ENCODE measurements at places on chromosomes 6 and 20.
A peak's percentile ranks its signal among the peaks of the same experiment; 100 is the strongest.

DNA sequence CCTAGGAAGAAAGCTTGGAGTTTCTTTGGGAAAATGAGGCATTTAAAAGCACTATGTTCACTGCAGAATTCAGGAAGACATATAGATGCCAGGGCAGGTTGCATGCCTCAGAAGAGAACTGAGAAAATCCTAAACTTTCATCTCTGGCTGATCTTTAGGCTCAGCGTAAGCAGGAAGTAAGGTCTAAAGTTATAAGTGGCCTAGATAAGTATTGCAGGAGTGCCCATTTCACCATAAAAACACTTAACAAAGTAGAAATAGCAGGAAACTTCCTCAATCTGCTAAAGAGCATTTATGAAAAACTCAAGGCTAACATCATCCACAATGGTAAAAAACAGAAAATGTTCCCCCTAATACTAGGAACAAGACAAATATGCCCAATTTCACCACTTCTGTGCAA, 320.3 kb downstream of the BMP2 start:
- no peak for DNase-seq

GRCh38 chr20:62266340-62266739, 28.0 kb downstream of the OSBPL2 start:
- DNase-seq: no peak

DNA sequence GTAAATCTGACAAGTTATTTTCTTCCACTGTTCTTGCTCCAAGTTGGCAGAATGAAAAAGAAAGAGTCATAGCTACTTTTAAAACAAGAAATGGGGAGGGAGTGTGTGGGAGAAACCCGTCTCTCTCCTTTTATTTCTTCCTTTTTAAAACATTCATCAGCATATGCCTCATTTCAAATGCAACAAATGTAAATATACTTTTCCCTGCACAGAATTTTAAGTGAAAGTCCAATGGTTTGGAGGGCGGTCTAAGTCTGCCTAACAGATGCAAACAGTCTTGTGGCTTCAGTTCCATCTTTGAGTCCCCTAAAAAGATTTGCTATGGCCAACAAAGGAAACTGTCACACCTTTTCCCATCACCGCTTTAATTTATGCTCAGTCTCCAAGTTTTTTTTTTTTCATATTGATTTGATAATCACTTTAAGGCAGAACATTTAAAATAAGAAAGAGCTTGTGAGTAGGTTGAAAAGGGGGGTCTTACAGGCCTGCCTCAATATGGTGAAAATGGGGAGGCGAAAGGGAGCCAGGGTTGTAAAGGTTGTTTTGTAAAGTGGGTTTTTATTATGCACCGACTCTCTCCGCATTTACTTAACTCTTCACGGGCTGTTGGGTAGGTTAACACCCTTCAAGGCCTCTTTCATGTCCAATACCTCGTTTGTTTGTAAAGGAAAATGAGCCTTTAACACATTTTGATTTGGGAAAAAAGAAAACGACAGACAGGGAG, 4.6 kb downstream of the TFAP2D start:
- DNase-seq: no peak

- no peak for DNase-seq
Measured at GRCh38 chr6:35327349-35328027, 14.9 kb upstream of the PPARD start.

GRCh38 chr20:31930779-31931178, 21.1 kb downstream of the PDRG1 start:
- DNase-seq: no peak

- DNase-seq: no peak
Measured at GRCh38 chr20:23200413-23200812, 114.3 kb upstream of the CD93 start.

DNA sequence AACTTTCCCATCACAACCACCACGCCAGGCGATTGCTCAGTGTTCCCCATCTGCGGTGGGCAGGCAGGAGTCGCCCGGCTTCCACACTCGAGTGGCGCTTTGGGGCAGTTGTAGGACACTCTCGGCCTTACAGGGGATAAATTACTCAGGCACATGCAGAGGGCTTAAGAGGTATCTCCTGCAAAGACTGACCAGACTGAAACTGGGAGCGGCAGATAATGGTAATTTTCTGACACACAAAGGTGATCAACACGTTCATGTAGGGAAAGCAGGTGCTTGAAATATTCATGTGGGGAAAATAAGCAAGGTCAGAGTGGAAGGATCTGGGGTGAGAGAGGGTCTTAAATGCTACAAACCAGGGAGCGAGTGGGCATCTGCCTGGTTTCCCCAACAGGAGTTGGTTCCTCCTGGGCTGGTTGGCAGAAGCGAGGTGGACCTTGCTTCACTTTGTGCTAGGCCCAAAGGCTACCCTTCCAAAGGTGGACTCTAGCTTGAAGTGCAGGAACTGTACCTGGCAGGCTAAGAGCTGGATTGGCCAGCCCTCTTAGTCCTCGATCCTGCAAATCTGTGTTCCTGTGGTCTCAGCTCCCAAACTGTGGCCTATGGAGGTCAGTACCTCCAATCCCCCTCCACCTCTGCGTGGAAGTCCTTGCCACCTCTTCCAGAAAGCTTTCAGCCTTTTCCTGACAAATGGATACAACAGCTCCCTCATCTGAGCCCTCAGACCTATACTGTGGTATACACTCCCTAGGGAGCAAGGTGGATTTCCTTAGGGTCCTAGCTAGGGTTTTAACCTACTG, 16.7 kb downstream of the PLAGL2 start:
- no peak for DNase-seq

- no peak for DNase-seq
Measured at GRCh38 chr6:9851541-9852380, 563.1 kb downstream of the TFAP2A start.

DNA sequence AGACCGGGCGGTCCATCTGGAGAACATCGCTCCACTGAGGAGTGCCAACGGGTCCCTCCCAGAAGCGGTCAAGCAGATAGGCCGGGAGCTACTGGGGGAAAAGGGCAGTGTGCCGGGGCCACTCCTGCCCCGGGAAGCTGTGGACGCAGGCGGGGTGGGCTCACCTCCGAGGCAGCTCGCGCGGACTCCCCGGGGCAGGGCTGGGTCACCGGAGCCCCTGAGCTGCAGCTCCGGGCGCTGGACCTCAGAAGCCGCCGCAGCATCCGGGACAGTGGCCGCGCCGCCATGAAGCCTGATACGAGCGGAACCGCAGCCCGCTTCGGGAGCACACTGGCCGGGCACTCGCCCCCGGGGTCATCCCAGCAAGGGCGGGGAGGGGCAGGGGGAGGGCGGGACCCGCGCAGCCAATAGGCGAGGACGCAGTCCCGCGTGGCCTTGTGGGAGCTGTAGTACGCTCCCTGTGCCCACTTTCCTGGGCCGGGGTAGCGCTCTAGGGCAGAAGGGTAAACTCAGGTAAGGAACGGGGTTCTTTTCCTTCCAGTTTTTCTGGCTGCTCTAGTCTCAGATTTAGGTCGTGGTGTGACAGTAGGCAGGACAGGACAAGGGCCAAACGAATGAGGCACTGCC, at the start of gene MOCS1:
MOCS1 (minus strand) TSS at position 332 of the 627 bp plus-strand sequence; CDS start at position 287, 45 bp downstream.
- peak; percentile 74 for DNase-seq

DNA sequence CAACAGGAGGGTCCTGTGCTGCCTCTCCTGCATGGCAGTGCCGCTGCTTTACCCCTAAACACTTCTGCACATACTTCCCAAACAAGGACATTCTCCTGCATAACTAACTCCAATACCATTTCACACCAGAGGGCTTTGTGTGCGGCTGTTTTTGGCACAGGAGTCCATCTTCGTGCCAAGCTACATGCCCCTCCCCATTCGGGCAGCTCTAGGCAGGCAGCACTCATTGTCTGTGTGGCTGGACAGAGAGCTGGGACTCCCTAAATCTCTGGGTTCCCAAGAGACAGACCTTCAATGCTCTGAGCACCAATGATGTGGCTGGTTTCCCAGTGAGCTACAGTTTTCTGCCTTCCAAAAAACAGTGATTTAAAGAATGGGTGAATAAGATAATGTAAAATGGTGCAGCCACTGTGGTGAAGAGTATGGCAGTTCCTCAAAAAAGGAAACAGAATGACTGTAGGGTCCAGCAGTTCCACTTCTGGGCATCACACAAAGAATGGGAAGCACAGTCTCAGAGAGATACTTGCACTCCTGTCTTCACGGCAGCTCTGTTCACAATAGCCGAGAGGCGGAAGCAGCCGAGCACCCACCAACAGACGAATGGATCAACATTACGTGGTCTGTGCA, 80.3 kb upstream of the DUSP22 start:
- no peak for DNase-seq

- DNase-seq: no peak
Measured at GRCh38 chr20:11178946-11179654, 505.3 kb upstream of the JAG1 start.

Measured in kidney (tissue), 22 donors.